ENCODE measurements at places on chromosomes 6 and 20.

DNA sequence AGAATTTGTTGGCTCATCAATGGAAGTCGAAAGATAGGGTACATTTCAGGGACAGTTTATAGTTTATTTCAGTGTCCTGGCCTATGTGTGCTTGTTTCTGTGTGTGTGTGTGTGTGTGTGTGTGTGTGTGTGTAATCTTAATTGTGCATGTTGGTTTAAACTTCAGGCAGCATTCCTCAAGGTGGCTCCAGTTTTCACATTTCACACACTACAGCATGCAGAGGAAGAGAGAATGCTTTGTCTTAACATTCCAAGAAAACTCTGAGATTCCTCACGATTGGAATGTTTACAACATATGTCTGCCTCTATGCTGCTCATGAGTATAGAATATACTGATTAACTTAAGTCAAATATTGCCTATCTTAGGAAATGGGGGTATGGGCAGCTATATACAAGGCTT is 332.6 kb upstream of the EPHA7 start:
- no peak for DNase-seq

DNA sequence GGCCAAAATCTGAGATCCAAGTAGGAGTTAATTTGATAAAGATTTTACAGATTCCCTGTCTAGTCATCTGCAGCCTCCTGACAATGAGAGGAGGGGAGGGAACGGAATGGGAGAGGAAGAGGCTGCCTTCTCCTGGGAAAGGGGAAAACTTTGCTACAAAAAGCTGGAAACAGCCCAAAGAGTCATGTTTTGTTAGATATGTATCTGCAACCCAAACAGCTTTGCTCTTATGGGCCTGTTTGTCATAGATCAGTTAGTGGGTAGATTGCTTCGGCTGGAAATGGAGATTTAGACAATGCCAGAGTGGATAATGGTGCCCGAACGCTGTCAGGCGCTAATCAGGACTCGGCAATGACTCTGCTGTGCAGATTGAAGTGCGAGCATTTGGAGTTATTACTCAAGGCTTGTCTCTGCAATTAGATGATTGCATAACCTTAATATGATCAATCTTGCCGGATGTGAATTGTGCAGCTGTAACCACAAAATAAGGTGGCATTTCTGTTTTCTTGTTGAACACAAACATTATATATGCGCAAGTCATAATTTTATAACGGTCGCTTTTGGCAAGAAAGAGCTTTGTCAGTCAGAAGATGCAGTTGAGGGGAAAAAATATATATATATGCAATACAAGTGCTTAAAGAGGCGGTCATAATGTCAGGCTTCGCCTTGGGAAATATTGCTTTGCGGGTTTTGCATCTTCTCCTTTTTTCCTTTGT is 92.4 kb upstream of the MAFB start:
- no peak for DNase-seq

GRCh38 chr6:113291751-113292445 is 565.2 kb upstream of the MARCKS start:
- no peak for DNase-seq

GRCh38 chr20:23587631-23588030 is 18.1 kb downstream of the CST9 start:
- no peak for DNase-seq

- no peak for DNase-seq
Measured at GRCh38 chr20:41587523-41587922, 30.7 kb downstream of the CHD6 start.

DNA sequence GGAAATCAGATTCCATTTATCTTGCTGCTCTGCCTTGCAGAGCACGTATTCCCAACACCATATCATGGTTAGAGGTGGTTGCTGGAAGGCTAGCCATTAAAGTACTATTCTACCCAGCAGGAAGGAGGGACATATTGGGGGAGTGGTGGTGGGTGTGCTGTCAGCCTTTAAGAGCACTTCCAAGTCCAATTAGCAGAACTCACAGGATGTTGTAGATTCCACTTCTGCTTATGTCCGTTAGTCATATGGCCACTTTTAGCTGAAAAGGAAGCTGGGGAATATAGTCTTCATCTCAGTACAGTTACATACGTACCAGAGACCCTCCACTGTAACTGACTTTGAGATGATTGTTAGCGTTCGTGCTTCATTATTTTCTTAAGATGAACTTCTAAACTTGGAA is 94.4 kb downstream of the SAMD3 start:
- DNase-seq = no peak

DNA sequence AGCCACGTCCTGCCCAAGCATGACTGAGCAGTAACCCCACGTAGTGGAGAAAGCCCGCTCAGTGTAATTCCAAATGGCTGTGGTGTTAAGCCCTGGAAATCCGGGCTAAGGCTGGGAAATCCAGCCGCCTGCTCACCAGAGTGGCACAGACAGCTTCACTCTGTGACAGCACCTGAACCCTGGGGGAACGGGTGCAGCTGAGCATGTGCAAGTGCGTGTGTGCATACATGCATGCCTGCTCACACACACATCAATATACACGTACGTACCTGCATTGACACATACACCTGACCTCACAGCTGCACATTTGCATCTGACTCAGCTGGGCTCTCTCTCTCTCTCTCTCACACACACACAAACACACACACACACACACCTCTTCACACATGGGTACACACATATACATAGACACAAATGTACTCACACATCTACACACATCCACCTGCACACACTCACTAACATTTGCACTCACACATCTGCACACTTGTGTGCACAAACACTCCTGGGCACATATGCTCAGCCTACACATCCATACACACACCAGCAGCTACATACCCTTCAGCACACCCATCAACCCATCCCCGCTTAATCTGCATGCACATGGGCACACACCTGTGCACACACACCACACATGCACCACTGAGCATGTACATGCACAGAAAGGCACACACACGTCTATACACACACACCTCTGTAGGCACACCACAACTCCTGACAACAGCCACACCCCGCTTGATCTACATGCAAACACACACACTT is 114.1 kb downstream of the GRM4 start:
- DNase-seq = no peak

DNA sequence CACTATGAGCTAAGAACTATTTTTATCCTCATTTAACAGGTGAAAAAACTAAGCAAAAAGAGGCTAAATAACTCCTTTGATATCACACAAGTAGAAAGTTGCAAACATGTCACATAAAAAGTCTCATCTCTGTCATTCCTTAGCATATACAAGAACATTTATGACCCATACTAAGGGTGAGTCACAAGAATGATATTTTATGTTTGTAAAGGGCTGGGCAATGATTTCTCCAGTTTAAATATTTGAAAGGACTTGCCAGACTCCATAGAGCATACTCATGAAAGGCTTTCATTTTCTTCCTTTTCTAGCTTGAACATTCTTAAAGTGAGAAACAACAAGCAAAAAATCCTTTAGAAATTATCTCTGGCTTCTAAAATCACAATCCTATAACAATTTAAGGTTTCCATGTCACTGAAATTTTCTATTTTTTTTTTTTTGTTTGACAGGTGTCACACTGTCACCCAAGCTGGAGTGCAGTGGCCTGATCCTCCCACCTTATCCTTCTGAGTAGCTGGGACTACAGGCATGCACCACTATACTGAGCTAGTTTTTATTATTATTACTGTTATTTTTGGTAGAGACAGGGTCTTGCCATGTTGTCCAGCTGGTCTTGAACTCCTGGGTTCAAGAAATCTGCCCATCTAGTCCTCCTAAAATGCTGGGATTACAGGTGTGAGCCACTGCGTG is 338.0 kb upstream of the KHDRBS2 start:
- no peak for DNase-seq

DNA sequence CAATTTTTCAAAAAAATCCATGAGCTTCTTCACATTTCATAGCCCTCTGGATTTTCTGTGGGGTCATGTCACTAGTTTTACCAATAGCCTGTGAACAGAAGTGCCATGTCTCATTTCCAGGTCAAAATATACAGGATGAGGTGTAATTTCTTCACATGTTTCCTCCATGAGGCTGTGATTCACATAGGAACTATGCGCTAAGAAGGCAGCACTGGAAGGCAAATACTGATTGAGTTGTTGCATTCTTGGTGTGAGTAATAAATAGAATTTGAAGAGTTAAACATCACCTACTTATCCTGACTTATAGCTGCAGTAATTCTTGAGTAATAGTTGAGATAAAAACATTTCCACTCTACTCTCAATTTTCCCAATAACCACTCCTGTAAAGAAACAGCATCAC is 442.3 kb downstream of the HAO1 start:
- no peak for DNase-seq

DNA sequence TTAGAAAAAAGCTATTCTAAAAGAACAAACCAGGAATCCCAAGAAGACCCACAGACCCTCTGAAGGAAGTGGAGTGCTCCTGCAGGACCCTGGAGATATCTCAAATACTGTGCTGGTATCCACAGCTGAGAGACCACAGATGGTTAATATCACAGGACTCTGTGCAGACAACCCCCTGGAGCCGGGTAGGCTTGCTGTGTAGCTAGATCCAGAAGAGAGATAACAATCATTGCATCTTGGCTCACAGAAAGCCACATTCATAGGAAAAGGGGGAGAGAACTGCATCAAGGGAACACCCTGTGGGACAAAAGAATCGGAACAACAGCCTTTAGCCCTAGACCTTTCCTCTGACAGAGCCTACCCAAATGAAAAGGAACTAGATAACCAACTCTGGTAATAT is 689.5 kb downstream of the PHF3 start:
- DNase-seq = no peak

DNA sequence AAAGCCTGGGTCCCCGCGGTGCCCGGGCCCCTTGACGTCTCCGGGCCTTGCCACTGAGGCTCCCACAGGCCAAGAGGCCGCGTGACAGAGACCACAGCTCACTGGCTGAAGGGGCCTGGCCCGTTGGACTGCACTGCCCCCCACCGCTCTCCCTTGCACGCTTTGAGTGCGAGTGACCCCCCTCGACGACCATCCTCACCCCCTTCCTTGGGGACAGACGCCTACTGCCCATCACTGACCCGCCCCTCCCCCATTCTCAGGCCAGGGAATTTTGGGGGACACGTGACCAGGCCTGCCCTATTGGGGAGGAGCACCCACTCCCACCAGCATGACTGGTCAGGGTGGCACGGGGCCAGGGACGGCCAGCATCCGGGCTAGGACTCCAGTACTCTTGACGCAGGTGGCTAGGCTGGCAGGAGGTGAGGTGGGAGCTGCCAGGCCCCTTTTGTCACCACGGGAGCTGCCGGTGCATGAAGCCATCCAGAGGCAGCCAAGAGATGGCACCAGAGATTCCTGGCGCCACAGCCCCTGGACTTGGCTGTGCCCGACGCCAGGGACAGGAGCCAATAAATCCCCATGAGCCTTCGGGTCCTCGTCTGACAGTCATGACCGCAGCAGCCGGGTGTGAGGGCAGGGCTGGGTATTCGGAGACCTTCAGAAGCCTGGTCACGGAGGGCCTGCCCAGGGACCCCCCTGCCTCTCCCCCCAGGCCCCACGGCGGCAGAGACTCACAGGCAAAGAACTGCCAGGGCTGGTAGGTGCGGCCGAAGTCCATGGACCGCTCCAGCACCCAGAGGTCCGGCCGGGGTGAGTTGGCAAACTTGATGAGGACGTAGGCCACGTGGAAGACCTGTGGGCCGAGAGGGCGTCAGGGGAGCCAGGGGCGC is 14.5 kb downstream of the LAMA5 start:
- no peak for DNase-seq

- DNase-seq = no peak
Measured at GRCh38 chr6:18260448-18261106, 3.8 kb downstream of the DEK start.

DNA sequence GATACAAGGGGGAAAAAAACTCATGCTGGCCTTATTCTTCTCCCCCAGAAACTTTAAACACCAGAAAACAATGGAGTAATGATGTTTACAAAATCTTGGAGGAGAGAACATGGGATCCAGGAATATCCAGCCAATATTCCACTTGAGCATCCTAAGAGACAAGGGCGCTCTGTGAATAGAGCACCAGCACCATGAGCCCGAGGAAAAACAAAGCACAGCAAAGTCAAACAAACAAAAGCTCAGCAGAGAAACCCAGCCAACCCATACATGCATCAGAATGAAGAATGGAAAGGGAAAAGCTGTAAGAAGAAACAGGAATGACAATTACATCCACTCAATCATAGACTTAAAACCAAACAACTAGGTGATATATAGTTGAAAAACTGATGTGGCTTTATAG is 4.6 kb upstream of the NAA20 start:
- DNase-seq = no peak

DNA sequence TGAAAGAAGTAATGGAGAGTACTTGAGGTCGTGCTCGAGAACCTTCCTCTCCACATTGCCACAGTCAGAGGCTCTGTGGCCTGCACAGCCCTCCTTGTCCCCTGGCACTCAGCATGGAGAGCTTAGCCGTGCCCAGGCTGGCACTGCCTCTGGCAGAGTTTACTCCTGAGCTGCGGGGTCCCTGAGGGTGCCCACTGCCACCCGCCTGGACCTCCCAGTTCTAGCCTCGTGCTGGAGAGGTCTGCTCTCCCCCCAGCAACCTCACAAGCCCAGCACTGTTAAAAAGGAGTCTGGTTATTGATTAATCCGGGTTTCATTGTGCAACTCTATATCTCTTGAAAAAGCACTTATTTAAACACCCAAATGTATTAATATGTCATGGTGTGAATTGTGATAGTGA is 226.8 kb downstream of the TMEM242 start:
- DNase-seq = no peak

DNA sequence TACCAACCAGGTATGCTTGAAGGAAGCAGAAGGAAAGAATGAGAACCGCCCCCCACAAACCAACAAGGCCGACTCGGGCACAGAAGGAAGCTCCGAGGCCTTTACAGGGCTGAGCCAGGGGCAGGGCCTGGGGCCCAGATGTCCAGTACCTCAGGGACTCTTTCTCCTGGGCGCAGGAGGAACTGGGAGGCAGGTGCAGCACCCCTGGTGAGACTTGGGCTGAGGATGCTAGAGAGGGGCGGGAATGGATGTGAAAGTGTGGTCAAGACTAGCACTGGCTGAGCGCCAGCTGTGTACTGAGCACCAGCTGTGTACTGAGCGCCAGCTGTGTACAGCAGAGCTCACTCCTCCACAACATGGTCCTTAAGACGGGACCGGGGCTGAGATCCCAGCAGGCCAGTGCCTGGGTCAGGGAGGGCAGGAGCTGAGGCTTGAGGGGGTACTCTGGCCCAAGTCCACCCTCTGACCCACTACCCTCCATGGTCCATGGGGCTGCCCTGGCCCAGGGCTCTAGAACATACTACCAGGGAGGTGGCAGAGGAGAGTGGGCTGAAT is 369.4 kb downstream of the TAF4 start:
- DNase-seq = no peak

GRCh38 chr20:60540591-60540990 is 582.4 kb downstream of the CDH26 start:
- no peak for DNase-seq

- no peak for DNase-seq
Measured at GRCh38 chr20:56933331-56933698, 304.2 kb downstream of the TFAP2C start.

- no peak for DNase-seq
Measured at GRCh38 chr6:71294121-71294523, 5.5 kb downstream of the OGFRL1 start.

DNA sequence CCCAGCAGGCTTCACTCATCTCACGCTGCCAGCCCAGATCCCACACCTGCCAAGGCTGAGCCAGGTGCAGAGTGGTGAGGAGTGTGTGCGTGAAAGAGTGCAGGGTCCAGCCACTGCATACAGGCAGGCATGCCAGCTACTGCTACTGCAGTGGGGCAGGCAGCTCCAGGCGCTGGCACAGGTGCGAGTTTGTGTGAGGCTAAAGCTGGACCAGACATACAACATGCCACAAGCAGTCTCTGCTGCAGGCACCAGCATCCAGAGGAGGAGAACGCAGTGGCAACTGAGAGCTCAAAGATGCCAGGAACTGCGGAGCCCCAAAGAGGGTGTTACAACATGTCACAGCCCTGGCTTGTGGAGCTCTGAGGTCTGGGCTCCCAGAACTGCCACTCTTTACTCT is 149.8 kb downstream of the EYS start:
- no peak for DNase-seq
